Natural killer cell treated with Interleukin-12 subunit alpha and Interleukin-12 subunit beta and Interleukin-15 and Interleukin-18, amount 100 ng/mL, for 72 hours (primary cell): ENCODE measurements at places on chromosomes 5 and 9.

DNA sequence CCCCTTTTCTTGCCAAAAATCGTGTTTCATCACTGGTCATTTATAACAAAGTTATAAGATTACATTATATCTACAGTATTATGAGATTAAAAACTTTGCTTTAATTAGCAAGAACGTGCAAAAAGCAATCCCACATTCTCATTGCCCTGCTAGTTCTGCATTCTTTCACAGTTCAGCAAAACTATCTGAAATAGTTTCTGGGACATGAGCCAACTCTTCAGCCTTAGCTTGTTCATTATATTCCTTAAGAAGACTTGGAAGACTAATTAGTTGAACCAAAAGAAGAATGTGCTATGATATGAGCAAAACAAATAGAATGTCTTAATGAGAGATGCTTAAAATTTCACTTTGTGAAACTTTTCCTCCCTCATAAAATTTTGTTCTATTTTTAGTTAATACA lies 76.7 kb downstream of the ITGA1 start:
- DNase-seq = no peak

DNA sequence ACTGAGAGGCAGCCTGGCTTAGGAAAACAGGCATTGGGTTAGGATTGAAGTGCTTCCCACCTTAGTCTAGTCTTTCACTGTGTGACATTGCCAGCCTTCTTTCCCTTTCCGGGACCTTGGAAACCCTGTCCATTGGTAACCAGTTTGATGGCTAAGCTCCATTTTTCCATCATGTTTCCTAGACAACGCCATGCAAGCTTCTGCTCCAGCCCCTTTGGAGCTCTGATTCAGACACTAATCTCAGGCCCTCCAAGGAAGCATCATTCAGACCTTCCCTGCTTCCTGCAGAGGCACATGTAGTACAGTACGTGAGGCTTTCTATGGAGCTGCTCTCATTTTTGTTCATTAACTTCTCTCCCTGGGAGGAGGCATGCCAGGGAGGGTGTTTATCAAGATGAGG lies 68.5 kb downstream of the GRIA1 start:
- no peak for DNase-seq

GRCh38 chr9:113922160-113922559 lies 46.1 kb downstream of the ZNF618 start:
- no peak for DNase-seq

GRCh38 chr5:1967736-1968135 lies 85.0 kb upstream of the IRX4 start:
- no peak for DNase-seq

DNA sequence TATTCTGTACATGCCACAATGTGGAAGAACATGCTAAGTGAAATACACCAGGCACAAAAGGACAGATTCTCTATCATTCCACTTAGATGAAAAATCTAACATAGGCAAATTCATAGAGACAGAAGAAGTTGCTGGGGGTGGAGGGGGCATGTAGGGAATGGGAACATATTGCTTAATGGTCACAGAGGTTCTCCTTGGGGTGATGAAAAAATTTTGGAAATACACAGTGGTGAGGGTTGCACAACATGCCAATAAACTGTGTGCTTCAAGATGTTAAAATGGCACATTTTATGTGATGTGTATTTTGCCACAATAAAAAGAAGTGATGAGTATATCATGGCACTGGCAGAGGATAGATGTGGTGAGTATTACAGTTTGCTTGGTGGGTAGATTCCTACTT lies 111.9 kb downstream of the SUSD1 start:
- DNase-seq = no peak

- DNase-seq = no peak
Measured at GRCh38 chr5:132979367-132979940, 16.0 kb upstream of the AFF4 start.

GRCh38 chr5:170782438-170782837 lies 1.1 kb upstream of the GABRP start:
- DNase-seq = no peak
